ENCODE measurements at places on chromosomes 6 and 20.
A peak's percentile ranks its signal among the peaks of the same experiment; 100 is the strongest.

GRCh38 chr20:13717631-13718044 is 67.1 kb downstream of the ESF1 start:
- peak; percentile 10 for DNase-seq
- peaks cover 23% of the 10 kb centered on the region for H3K4me1 ChIP-seq
- no peaks in the 10 kb centered on the region for H3K27me3 ChIP-seq
- peaks cover 61% of the 10 kb centered on the region for H3K36me3 ChIP-seq
- H3K27ac ChIP-seq: peak overlapping the region; percentile 44
- no peak overlapping the region for H3K4me3 ChIP-seq

- no peaks in the 10 kb centered on the region for H3K27me3 ChIP-seq
- H3K36me3 ChIP-seq: no peaks in the 10 kb centered on the region
- no peak overlapping the region for H3K27ac ChIP-seq
- H3K4me1 ChIP-seq: peaks cover 3% of the 10 kb centered on the region
- DNase-seq: no peak
Measured at GRCh38 chr6:125827788-125828320, 37.1 kb downstream of the NCOA7 start.

- DNase-seq: no peak
- H3K27me3 ChIP-seq: no peaks in the 10 kb centered on the region
- no peak overlapping the region for H3K4me3 ChIP-seq
- H3K4me1 ChIP-seq: peaks cover 5% of the 10 kb centered on the region
Measured at GRCh38 chr6:141463237-141463977, 669.3 kb upstream of the GJE1 start.

GRCh38 chr6:39769012-39769411 is 23.2 kb upstream of the DAAM2 start:
- H3K27me3 ChIP-seq: no peaks in the 10 kb centered on the region
- no peak for DNase-seq
- H3K27ac ChIP-seq: no peak overlapping the region
- H3K4me1 ChIP-seq: peaks cover 6% of the 10 kb centered on the region

DNA sequence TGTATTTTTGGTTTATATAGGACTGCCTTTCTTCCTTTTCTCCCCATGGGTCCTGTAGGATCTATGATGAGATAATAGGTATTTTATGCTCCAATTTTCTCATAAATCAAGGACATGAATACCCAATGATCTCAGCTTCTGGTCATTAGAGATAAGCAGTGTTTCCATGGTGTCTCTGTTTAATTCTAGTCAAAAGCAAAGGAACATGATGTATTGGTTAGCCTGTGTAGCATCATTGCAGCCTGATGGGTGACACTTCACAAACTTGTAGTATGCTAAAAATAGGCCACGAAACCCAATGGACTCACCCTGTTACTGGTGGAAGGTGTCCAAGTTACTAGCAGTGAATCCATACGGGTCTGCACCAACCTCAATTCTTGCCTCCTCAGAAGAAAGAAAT is 116.2 kb upstream of the SNX9 start:
- H3K27me3 ChIP-seq: no peaks in the 10 kb centered on the region
- H3K4me3 ChIP-seq: no peak overlapping the region
- peaks cover 1% of the 10 kb centered on the region for H3K4me1 ChIP-seq
- DNase-seq: no peak
- no peak overlapping the region for H3K27ac ChIP-seq

GRCh38 chr20:47146686-47147085 is 209.8 kb downstream of the ZMYND8 start:
- peaks cover 15% of the 10 kb centered on the region for H3K4me1 ChIP-seq
- DNase-seq: peak; percentile 79
- no peak overlapping the region for H3K27ac ChIP-seq

DNA sequence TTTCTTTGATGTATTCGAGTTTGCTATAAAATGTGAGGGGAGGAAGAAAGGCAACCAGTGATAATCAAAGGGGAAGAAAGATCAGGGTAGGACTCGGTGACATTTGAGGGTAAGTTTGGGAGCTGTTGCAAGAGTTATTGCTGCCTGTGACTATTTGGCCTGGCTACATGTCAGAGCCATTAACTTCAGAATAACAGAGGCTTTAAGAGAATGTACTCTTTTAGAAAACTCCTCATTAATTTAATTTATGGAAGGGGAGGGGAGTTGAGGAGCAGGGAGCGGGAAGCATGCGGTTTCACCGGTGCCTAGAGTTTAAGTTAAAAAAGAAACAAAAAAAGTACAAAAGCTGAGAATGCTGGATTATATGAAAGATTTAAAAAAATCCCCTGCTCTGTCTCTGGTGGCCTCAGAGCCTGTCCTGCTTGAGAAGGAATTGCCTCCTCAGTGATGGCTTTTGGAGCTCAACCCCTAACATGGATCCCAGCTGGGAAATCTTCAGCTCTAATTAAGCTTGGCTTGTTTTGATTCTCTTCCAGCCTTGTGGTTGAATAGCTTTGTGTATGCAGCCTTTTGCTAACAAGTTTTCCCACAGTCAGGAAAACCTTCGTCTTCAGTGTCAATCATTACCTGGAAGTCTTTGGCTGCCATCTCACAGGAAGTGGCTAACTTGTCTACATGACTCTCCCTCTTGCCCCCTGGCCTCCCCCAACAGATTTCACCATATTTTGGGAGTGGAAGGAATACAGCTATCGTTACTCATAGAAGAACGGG is 238.2 kb downstream of the SOX4 start:
- no peaks in the 10 kb centered on the region for H3K4me1 ChIP-seq
- no peak overlapping the region for H3K27ac ChIP-seq
- H3K4me3 ChIP-seq: no peak overlapping the region
- H3K27me3 ChIP-seq: no peaks in the 10 kb centered on the region
- no peak for DNase-seq

DNA sequence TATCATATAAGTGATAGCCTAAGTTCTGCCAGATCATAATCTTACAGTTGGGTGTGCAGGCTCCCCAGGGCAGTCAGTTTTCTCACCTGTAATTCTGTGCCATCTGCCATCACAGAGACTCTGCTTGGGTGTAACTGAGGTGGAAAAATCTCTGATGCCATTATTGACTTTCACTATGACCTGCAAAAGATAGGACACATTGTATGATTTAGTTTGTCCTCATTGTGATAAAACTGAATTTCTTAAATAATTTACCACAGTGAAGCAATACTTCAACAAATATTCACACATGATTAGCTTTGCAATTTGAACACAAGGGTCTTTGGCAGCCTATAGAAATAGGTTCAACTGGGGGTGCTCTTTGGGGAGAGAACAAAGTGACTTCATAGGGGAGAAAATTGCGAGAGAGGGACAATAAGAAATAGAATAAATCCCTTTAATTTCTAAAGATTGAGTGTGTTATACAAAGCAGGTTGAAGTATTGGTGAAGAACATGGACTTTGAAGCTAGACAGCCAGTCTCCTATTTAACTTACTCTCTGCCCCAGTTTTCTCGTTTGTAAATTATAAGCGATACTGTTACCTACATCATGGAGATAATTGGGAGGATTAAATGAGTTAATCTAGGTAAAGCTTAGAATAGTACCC is 27.3 kb downstream of the FAM229B start:
- no peak overlapping the region for H3K27ac ChIP-seq
- DNase-seq: no peak
